ENCODE measurements at places on chromosomes 7 and 10.

DNA sequence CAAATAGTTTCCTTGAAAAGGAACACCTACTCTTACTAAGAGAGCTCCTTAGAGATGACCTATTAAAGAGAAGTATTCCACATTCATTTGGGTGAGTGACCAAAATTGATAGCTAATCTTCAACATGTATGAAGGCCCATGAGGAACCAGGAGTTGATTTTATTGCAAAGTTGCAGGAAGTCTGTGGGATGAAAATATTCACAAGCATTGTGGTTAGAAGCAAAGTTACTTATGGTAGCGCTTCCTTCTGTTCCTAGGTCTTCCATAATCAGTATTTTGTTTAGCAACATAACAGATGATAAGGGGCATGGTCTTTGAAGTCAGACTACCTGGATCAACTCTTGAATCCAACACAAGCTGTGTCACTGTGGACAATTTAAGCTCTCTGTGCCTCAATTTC lies 164.5 kb downstream of the DGKB start:
- DNase-seq, result no peak

GRCh38 chr10:99341248-99341647 lies 12.1 kb downstream of the CNNM1 start:
- DNase-seq, result no peak

DNA sequence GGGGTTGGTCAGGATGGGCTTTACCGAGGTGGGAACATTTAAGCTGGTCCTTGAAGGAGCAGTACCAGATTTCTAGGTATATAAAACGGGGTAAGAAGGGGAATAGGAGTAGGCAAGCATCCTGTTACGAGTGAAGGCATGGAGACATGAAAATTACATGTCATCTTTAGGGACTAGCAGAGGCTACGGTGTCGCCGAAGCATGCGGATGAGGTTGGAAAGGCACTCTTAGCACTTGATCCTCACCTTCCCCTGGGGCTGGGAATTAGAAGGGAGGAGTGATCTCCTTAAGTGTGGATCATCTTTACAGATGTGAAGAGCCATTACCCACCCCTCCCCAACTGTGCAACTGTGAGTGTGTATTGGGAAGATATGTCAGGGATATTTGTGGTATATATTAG lies 13.8 kb upstream of the ZRANB1 start:
- DNase-seq, result no peak

- DNase-seq, result no peak
Measured at GRCh38 chr10:119919271-119919670, 26.7 kb downstream of the SEC23IP start.

GRCh38 chr10:104259456-104259855 lies 4.8 kb downstream of the GSTO1 start:
- DNase-seq, result no peak

DNA sequence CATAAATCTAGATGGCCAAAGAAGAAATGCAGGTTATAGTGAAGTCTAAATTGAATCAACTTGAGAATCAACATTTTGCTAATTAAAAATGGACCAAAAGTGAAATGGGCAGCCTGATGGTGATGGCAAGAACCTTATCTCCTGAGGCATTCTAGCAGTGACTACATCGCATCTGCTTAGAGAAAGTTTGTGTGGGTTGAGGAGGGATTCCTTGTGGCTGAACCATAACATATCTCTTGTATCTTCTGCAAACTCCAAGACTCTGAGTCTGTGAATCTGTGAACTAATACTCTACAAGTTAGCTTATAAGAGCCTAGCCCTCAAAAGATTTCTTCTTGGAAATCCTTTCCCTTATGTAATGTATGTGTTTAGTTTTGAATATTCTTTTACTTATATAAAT lies 85.6 kb downstream of the PRKG1 start:
- no peak for DNase-seq

DNA sequence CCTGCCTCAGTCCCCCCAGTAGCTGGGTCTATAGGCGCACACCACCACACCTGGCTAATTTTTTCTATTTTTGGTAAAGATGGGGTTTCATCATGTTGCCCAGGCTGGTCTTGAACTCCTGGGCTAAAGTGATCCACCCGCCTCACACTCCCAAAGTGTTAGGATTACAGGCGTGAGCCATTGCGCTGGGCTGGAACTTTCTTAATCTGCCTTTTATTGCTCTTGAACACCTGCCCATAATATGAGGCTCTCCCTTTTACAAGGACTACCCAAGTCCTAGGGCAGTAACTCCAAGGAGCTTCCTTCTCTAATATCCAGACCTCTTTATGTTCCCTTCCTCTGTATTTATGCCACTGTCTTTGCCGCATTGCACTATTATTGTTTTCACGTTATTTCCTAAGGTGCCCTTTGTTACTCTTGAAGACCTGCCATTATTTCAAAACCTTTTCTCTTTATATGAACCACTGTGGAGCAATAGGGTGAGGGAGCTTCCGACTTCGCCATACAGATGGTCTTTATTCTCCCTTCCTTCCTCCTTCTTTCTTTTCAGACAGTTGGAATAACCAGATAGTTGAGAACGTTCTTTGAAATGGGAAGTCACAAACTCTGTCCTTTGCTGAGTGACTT lies 36.3 kb upstream of the TCF7L2 start:
- no peak for DNase-seq

GRCh38 chr7:27200761-27201579 lies 1.1 kb upstream of the HOXA13 start:
- DNase-seq, result no peak

- no peak for DNase-seq
Measured at GRCh38 chr7:69282946-69283345, 315.3 kb upstream of the AUTS2 start.

DNA sequence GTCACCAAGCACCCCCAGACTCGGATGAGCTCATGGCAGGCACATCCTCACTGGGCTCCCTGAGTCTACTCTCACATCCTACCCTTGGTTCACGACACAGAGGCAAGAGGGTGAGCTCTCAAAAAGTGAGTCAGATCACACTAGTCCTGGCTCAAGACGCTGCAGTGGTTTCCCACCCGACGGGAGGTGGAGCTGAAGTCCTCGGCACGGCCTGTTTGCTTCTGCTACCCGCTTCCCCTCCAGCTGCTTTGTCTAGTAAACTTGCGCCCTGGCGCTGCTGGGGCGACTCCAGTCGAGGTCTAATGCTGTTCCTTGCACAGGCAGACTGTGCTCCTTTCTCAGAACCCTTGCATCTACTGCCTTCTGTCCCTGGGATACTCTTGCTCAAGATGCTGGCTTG lies 13.5 kb upstream of the SFMBT2 start:
- DNase-seq, result no peak

DNA sequence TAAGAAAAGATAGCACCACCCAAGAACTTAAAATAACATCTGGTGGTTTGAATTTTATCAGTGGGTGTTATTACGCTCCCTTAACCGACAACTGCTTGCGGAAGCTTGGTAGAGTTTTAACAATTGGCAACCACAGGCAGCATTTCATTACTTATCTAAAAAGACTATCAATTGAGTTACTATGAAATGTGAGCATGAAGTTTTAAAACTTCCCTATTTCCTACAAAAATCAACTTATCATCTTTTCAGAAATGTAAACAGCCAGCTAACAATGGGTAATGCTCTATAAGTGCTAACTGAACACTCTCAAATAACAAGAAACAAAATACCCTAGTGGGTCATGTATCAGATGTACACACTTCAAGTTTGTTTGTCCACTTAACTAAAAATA lies 68.8 kb downstream of the OSBPL3 start:
- DNase-seq, result no peak

DNA sequence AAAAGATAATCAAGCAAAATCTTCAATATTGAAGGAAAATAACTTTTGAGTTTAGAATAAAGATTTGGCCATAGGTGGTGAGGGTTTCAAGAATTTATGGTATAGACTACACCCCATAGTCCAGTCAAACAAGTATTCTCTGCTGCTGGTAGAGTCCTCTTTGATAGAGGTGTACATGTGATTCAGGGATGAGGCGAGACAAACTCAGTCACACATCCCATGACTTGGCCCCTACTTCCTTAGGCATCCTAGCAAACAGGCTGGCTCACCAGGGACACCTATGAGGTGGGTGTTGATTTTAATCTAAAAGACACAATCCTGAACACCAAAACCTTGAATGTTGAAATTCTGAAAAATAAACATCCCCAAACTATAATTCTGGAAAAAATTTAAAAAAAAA lies 78.1 kb upstream of the SLC25A13 start:
- DNase-seq, result no peak

DNA sequence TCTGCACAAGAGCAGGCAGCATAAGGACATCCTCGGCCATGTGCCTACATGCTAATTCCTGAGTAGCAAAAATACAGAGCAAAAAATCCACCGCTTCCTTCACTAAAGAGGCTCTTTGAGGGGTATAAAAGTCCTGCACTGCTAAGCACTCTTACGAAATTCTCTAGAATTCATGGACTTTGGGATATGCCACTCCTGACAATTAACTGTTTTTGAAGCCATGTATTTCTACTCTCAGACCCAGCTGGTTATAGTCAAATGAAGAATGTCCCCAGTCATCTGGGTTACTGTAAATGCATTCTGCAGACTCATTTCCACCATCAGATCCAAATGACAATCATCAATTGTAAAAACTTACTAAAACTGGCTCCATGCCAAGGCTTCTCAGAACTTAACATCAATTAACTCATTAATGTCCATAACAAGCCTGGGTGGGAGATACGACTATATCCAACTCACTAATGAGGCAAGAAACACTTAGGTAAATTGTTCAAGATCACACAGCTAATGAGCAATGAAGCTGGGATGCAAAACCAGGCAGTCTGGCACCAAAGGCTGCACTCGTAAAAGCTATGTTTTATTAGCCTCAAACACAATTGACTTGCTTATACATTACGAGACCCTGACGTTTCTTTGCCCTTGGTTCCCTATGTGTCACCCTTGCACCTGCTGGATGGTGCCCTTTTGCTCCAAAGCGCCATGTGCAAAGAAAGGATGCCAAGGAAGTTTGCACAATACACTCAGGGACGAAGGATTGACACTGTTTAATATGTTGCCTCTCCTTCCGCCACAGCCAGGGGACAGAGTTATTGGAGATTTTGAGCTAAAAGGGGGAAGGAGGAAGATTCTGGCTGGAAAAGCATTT lies 250.4 kb downstream of the ELMO1 start:
- DNase-seq, result peak; percentile 30

DNA sequence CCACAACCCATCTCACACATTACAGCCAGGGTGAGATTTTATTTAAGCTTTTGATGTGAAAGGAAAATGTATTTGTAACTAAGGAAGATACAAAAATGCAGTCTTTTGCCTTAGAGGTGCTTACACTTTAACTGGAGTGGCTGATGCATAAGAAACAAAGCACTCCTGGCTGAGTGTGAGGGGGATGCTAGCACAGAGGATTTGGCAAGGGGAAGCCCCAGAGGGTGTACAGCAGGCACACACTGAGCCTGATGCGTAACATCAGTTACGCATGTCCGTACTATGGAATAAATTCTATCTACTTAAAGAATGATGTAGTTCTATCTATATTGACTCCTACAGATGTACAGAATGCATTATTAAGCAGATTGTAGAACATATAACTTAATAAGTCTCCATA lies 17.8 kb downstream of the GIMAP8 start:
- no peak for DNase-seq

GRCh38 chr10:16746856-16747255 lies 70.4 kb downstream of the RSU1 start:
- no peak for DNase-seq

DNA sequence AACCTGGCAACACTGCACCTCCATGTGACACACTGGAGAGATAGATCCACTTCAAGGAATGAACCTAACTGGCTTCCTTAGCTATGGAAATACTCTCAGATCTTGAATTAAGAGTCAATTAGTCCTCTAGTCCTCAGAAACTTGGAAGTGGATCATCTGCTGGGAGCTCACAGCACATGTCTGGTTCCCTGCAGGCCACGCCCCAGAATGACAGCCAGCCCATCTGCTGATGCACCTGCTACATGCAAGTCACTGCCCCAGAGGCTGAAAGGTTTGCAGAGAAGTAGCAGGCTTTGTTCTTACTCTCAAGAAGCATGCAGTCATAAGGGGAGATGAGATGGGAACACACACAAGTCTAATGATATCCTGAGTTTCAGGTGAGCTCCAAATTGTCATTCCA lies 275.9 kb downstream of the SKAP2 start:
- no peak for DNase-seq

GRCh38 chr10:7794251-7795026 lies 6.5 kb downstream of the ATP5F1C start:
- no peak for DNase-seq

DNA sequence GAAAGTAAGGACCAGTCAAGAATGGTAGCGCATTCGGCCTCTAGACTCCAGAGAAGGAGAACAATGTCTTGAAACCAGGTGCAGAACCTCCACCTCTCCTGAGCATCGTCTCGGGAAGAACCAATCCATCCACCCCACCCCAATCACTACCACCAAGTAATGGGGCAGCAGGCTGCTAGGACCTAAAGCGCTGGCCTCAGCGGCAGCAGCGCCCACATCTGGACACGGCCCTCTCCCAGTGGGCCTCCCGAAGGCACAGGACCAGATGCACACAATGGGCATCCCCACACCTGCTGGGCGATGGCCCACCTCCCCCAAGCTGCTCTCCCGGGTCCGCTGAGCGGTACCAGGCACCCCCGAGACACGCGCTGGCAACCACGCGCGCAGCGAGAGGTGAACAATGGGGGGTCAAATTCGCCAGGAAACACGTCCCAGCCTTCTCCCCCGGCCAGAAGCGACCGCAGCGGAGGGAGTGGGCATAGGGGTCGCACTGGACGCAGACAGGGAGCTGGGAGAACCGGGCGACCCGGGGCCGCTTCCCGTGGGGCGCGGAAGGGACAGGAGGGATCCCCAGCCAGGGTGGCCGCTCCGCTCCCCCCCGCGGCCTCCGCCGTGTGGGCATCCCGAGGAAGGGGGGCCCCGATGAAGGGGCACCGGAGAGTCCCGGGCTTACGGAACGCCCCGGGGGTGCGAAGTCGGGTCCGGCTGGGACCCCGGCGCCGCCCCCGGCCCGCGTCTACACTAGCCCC lies 506 bp downstream of the CTTNBP2 start:
- DNase-seq, result no peak

DNA sequence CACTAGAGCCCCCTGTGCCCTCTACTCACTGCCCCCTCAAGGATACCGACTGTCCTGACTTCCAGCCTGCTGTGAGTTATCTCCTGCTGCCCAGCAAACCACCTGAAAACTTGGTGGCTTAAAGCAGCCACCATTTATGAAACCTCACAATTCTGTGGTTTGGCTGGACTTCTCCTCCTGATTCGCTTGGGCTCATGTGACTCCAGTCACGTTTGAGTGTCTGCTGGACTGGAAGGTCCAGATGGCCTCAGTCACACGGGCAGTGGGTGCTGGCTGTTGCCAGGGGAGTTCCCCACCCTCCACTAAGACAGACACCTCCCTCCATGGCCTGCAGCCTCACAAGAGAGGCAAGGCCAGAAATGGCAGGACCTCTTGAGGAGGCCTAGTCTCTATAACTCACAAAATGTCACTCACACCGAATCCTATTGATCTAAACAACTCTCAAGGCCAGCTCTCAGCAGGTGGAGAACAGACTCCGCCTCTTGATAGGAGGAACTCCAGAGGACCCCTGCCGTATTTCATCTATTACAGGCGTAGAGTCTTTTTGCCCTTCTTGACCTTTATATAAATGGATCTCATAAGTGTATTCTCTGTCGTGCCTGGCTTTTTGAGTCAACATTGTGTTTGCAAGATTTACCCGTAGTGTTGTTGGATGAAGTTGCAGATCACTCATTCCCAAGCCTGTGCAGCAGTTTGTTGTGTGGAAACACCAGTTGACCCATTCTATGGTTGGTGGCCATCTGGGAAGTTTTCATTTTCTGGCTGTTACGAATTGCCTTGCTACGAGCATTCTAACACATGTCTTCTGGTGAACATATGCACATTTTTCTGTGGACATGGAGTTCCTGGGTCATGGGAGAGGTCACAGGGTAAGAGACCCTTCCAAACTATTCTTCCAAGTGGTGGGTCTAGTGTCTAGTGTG lies 48.3 kb downstream of the ZMIZ1 start:
- no peak for DNase-seq

GRCh38 chr10:117373823-117374505 lies 1.3 kb downstream of the PDZD8 start:
- DNase-seq, result no peak
